Jurkat, Clone E6-1 (cell line): ENCODE measurements at places on chromosomes 7 and 10.

DNA sequence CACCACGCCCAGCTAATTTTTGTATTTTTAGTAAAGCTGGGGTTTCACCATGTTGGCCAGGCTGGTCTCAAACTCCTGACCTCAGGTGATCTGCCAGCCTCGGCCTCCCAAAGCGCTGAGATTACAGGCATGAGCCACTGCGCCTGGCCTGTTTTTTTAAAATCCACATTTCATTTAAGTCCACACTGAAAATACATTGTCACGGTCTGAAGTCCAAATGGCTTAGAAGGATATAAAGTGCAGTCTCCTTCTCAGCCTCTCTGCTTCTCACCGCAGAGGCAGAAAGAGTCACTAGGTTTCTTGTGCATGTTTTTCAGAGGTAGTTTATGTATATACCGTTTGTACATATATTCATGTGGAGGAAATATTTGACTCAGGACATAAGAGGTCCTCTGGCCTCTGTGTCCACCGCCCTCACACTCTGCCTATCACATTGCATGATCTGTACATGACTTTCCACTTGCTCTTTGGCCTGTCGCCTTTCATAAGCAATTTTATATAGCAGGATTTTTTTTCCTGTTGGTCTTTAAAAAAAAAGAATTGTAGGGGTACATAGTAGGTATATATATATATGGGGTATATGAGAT, 42.9 kb downstream of the BLNK start:
- DNase-seq: no peak

- DNase-seq: no peak
Observed at GRCh38 chr7:47380325-47381133, 201.4 kb downstream of the TNS3 start.

DNA sequence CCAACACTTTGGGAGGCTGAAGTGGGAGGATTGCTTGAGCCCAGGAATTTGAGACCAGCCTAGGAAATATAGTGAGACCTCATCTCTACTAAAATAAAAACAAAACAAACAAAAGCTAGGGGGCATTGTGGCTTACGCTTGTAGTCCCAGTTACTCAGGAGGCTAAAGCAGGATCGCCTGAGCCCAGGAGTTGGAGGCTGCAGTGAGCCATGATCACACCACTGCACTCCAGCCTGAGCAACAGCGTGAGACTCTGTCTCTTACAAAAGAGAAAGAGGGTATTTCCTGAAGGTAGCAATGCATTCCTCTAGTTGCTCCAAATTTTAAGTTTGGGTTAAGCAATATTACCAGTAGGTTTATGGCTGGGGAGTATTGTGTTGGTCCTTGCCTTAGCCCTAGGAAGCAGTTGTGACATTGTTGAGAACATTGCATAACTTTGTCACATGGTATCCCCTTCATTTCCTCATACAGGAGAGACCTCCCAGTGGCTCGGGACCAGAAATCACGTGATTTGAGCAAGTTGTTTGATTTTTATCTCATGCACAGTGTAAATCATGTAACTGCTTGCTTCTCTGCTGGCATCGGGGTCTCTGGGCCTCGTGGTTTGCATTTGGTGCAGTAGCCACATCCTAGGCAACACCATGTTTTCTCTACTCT, 23.3 kb upstream of the SMARCD3 start:
- DNase-seq: peak; percentile 78

DNA sequence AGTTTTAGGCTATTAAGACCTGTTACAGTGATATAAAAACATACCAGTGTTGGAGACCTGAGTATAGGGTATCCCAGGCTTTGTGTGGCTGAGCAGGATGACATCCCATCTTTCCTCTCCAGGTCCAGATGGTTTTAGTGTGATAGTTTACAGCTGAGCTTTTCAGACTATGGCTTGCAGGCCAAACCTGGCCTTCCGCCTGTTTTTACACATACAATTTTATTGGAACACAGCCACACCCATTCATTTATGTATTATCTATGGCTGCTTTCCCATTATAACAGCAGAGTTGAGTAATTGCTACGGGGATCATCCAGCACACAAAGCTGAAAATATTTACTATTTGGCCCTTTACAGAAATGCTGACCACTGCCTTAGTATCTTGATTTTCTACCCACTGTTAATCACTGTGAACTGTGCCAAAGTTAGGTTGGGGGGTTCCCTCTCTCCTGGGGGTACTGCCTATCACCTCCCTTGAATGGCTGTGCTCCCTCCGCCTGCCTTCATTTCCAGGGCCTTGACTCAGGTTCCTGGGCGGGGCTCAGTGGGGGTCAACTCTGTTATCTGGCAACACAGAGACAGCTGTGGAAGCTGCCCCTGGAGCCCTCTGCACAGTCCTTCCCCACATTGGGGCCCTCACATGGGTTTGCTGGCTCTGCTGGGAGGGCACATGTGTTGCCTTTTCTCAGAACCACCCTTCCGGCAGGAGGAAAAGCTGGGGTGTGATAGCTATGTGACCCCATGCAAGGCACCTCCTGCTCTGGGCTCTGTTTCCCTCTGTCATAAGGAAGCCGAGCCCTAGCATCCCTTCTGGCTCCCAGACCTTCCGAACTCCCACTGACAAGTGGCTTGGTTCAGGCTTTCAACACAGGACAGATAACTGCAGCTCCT, 40.3 kb upstream of the SH2D4B start:
- DNase-seq: no peak

DNA sequence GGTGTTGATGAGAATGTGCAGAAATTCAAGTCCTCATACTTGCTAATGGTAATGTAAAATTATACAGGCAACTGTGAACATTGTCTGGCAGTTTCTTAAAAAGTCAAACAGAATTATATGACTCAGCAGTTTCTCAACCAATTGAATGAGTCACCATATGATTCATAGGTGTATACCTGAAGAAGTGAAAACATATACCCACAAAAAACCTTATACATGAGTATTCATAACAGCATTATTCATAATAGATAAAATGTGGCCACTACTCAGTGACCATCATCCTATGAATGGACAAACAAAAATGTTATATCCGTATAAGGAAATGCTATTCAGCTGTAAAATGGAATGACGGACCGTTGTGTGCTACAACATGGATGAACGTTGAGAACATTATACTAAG, 253.5 kb downstream of the MALRD1 start:
- DNase-seq: no peak

- DNase-seq: no peak
Observed at GRCh38 chr7:69657985-69658384, 59.7 kb downstream of the AUTS2 start.

DNA sequence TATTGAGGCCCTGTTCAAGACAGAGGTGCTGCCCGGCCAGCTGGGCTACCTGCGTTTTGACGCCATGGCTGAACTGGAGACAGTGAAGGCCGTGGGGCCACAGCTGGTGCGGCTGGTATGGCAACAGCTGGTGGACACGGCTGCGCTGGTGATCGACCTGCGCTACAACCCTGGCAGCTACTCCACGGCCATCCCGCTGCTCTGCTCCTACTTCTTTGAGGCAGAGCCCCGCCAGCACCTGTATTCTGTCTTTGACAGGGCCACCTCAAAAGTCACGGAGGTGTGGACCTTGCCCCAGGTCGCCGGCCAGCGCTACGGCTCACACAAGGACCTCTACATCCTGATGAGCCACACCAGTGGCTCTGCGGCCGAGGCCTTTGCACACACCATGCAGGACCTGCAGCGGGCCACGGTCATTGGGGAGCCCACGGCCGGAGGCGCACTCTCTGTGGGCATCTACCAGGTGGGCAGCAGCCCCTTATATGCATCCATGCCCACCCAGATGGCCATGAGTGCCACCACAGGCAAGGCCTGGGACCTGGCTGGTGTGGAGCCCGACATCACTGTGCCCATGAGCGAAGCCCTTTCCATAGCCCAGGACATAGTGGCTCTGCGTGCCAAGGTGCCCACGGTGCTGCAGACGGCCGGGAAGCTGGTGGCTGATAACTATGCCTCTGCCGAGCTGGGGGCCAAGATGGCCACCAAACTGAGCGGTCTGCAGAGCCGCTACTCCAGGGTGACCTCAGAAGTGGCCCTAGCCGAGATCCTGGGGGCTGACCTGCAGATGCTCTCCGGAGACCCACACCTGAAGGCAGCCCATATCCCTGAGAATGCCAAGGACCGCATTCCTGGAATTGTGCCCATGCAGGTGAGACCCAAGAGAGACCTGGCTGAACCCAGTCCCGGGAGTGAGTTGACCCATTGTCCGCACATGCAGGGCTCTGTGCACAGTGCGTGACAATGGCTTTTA, 2.8 kb downstream of the RBP3 start:
- DNase-seq: no peak

GRCh38 chr10:108412323-108412722, 1247.8 kb upstream of the SORCS1 start:
- DNase-seq: no peak

- no peak for DNase-seq
Observed at GRCh38 chr7:123230603-123231002, 30.8 kb upstream of the SLC13A1 start.

GRCh38 chr10:132163278-132163765, 23.4 kb upstream of the DPYSL4 start:
- DNase-seq: peak; percentile 31

- DNase-seq: no peak
Observed at GRCh38 chr10:5159126-5159525, 25.8 kb downstream of the AKR1C8 start.

DNA sequence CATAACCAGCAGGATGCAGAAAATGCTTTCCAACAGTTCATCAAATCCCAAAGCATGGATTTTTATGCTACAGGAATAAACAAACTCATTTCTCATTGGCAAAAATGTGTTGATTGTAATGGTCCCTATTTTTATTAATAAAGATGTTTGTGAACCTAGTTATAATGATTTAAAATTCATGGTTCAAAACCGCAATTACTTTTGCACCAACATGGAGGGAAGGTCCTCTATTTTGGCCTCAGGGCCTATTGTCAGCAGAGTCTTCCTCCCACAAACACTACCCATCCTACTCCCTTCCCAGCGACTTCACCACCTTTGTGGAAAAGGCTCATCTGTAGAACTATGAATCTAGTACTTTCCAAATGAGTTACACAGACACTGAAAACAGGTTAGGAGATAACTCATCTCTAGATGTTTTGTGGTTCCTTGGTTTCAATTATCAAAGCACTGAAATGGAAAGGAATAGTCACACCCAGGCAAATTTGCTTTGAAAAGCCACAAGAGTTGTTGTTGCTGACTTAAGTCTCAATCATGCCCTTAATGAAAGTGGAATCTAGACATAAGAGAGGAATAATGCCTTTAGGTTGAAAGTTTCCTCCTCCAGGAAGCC, 59.4 kb upstream of the FRMD4A start:
- DNase-seq: peak; percentile 25

DNA sequence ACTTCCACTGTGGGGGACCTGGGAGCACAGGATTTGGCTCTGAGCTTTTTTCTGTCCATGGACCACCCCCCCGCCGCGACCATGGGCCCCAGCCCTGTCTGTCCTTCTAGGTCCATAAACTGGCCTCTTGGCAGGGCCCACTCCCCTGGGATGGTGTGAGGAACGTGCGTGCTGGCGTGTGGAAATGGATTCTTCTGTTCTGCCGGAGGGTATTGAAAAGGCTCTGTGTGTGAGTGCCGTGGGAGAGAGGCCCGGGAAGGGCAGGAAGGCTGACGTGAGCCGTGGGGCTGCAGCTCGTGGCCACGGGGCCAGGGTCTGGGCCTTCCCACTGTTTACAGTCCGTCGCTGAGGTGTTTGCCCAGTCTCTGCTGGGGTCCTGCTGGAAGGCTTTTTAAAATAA, 123.7 kb downstream of the GRK5 start:
- DNase-seq: no peak

GRCh38 chr7:22088827-22089226, 143.1 kb upstream of the CDCA7L start:
- DNase-seq: no peak

- DNase-seq: no peak
Observed at GRCh38 chr7:30652132-30652531, 30.1 kb downstream of the CRHR2 start.

- DNase-seq: no peak
Observed at GRCh38 chr10:120598386-120598785, 141.4 kb downstream of the PLPP4 start.

GRCh38 chr10:110870823-110871297, 868 bp upstream of the PDCD4 start:
- DNase-seq: no peak

DNA sequence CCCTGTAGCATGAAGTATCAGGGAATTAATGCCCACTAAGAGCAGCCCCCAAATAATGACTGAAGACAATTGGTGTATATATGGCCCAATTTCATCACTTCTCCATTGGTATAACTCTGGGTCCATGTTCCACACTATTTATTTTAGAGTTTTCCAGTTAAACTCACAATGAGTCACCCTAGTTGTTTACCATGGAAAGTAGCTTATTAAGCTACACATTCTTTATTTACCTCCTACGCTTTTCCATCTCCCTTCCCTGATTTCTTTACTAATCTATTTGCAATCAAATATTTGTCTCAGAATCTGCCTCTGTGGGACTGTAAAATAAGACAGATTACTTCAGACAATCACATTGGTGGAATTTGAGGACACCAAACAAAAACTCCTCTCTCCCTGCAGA, 655.6 kb downstream of the SORCS1 start:
- no peak for DNase-seq

DNA sequence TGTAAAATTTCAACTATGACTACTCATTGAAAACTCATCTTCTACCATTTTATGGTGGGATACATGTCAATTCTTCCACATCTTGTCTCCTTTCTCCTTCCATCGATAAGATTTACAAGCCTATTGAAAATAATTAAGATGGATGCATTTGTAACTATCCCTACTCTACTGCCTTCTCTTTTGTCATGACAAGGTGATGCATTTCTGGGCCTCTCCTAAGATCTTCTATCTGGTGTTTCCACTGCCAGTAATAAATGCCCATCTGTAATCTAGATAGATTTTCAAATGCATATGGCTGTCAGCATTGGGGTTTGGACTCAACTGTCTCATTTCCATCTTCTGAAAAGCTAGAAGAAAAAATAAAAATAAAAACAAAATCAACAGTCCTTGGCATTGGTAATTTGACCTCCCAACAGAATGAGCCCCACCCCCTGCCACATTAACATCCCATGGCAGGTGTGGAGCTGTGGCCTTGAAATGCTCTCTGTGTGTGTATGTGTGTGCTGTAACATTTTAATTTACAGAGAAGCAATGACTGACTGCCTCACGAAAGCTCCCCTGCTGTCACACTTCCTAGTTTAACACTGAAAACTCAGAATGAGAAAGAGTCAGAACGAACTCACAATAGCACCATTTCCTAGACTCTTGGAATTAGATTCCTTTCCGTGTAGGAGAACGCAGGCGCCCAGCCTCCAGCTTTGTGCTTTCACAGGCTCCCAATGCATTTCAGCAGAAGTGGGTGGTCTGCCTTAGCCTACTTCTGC, 74.2 kb downstream of the RHOBTB1 start:
- DNase-seq: no peak

DNA sequence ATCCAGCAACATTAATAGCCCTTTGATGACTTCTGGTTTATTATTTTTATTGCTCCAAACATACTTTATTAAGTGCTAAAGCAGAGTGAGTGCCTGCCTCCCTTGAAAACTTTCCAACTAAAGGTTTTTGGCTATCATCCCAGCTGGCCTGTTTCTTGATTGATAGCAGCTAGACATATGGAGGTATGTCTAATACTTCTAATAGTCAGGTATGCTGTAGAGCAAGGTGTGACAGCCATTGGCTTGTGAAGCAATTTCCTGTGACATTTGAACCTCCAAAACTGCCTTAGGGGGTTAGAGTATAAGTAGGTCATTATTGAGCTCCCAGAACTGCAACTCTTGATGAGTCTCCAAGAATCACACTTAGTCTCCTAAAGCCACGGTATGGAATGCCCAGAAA, 55.8 kb downstream of the LOXL4 start:
- no peak for DNase-seq

- no peak for DNase-seq
Observed at GRCh38 chr10:71740069-71740653, 20.6 kb upstream of the C10orf105 start.
